ENCODE measurements at places on chromosomes 3 and 15.

DNA sequence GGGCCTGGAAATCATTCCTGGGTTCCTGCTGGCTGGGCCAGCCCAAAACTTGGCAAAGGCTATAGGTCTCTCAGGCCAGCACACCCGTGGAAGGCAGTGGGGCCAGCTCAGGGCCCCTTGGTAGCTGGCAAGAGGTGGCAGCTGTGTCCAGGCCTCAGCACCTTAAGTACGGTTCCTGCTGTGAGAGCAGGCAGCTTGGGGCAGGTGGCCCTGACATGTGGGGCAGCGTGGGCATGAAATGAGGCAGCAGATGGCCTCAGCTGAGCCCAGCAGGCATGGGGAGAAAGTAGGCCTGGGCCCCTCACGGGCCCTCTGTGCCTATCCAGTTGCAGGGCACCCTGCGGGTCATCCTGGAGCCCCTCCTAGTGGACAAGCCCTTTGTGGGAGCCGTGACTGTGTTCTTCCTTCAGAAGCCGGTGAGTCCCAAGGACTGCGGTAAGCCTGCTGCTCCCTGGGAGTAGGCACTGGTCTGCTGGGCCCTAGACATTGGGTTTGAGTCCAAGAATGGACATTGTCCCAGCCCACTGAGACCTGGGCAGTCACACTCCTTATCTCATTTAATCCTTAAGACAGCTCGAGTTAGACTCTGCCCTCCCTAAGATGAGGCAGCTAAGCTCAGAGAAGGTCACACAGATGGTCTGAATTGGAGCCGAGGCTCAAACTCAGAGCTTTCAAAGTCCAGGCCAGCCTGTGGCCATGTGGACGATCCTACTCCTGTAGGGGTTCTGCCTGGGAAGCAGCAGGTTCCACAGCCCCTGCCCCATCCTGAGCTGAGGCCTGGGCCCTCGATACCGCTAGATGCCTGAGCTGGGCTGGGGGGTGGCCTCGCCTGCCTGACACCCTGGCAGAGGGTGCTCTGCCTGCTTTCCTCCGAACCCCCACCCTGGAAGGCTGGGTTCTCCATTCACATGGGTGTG is 25.5 kb downstream of the ESYT3 start:
- DNase-seq, result no peak

- no peak for DNase-seq
These were observed 43.1 kb upstream of the SACM1L start for GRCh38 chr3:45646051-45646585.

- no peak for DNase-seq
These were observed 40.2 kb downstream of the IDH2 start for GRCh38 chr15:90062023-90062442.

DNA sequence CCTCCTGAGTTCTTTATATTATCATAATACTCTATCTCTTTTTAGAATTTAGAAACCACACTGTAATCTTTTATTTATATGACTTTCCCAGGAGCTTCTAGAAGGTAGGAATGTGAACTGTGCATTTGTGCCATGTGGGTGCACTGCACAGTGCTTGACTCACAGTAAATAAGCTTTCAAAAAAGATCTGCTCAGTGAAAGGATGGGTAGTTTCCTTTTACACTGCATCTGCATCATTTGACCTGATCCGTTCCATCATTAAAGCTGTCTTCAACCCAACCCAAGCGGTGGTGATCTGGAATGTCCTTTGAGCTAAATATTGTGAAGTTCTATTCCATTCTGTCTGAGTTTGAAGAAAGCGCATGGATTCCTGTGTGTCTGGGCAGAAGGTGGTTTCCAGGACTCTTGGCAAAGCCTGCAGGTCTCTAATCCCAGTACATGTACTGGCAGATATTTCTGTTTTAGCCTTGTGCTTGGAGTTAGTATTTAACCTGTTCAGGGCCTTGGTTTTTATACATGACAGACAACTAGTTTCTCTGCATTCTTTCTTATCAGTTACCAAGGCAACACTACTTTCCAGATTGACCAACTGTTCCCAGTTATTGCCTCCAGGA is 96.7 kb downstream of the DHX30 start:
- DNase-seq, result no peak

DNA sequence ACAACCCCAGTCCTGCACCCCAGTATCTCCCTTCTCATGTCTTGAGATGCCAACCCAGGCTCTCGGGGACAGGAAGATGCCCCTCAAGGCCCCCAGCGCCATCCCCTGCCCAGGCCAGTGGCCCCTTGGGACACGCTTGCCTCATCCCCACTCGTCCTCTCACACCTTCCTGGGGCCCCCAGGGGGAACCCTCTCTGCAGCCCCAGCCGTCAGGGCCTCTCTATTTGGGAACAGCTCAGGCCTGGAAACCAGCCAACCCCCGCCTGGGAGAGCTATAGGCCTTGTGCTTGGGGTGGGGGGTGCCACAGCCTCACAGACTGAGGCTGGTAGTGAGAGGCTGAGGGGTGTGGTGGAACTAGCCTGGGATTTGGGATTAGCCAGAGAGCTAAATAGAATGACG is 7.8 kb downstream of the LINGO1 start:
- no peak for DNase-seq

GRCh38 chr3:55750525-55750924 is 263.4 kb upstream of the WNT5A start:
- DNase-seq, result peak; percentile 64

- no peak for DNase-seq
These were observed 8.0 kb downstream of the POC1A start for GRCh38 chr3:52146189-52146588.

GRCh38 chr15:56672721-56673120 is 60.6 kb downstream of the ZNF280D start:
- no peak for DNase-seq

DNA sequence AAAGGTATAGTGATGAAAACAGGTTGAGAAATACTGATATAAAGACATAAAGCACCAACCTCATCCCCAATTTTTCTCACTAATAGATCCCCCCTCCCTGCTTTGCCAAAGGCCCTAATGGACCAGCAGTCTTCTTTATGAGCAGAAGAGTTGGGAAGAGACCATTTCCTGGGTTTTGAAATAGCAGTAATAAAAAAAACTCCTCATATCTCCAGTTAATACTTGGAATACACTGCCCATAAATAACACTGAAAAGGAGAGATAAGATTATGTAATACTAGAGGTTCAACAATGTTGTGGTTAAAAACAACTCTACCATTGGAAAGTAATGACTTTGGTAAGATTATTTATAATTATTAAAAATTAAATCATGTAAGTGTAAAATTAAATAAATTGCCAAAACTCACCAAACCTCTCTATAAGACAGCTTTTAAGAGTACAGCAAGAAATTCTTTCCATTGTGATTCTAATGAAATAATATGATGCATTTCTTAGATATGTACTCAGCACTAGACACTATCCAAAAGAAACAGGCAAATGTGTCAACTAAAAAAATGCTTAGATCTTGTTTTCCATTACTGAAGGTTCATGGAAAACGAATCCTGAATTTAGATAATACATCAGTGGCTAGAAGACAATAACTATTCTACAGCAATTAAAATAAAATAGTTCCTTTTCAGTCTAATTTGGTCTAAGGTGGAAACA is 88.2 kb downstream of the FAIM start:
- no peak for DNase-seq

- DNase-seq, result no peak
These were observed 30.8 kb downstream of the B3GNT5 start for GRCh38 chr3:183283886-183284285.

- no peak for DNase-seq
These were observed 7.4 kb upstream of the U2SURP start for GRCh38 chr3:142993958-142994442.

DNA sequence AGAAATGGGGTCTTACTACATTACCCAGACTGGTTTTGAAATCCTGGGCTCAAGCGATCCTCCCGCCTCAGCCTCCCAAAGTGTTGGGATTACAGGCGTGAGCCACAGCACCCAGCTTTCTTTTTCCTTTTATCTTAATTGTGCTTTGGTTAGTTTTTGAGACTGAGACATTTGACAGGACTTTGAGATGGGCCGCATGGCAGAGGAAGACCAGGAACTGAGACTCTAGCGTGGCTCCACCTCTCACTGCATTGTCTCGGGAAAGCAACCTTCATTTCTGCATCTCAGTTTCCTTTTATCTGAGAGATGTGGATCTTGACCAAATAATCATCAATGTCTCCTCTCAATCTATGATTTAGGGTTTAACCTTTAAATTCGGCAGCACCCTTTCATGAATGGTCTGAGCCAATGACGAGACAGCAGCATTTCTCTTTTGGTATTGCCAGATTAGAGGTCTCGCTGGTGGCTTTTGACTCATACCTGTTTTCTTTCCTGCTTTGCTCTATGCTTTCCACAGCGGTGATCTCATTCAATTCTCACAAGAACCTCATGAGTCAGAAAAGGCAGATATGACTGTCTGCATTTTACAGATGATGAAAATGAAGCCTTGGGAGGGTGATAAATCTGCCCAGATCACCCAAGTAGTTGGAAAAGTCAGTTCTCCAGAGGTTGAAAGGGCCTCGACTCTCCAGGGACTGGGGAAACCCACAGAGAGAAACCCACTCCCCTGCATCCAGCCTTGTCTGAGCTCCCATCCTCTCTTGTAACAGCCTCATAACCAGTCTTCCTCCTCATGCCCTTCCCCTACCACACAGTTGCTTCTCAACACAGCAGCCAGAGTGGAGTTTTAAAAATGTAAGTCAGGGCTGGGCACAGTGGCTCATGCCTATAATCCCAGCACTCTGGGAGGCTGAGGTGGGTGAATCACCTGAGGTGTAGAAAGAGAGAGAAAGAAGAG is 84.8 kb upstream of the FOXB1 start:
- no peak for DNase-seq

Data from LNCaP clone FGC (cell line).